ENCODE measurements at places on chromosomes 4 and X.

DNA sequence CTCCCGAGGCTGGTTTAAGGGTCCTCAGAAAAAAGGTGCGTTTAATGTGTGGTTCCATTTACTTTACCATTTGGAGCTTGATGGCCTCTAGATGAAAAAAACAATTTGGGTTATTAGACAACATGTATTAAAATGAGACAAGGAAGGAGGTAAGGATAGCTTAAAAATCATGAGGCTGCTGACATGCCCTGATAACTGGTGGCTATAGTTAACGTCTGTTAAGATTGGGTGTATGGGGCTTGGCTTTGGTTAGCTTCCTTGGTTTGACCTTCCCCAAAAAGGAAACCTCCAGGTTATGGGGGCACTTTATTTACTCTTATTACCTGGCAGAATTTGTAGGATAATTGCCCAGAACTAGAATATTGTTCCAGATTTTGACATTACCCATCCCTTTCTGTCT, 51.5 kb downstream of the HMGB2 start:
- no peak for DNase-seq

DNA sequence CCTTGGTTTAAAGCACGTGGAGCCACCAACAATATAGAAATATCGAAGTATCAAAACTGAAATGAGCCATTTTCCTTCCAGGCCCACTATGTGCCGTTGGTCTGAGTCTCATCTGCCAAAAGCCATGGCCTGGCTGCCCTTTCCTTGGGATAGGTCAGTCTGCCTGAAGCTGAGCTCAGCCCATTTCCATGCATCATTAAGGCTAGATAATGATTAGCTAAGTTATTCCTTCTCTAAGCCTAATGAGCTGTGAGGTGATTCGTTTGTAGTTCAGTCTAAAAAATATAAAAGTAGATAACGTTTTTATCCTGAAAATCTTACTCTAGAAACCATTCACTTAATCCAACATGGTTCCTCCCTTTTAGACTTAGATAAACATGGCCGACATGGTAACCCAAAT, 936.2 kb upstream of the LCORL start:
- DNase-seq = no peak

DNA sequence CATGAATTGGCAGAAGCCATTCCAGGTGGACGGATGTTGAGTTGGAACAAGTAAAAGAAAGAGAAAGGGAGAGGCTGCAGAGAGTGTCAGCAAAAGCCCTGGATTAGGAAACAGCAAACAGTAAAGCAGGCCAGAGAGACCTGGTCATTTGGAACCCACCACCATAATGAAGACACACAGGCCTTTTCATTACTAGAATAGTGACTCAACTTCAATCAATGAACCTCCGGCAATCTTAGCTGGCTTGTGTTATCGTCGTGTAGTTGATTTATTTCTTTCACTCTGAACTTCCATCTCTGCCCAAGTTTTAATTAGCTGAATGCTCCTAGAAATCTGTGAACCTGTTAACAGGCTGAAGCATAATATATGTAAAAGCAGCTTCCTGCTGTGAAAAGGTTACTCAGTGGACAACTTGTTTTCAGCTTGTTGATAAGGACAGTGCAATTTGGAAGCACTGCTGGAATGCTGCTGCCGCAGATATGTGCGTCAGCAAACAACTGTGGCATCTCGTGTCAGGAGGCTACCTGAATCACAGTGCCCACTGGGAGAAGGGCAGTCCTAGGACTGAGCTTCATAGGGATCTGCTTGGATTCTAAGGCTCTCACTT, 68.8 kb downstream of the SPANXN4 start:
- no peak for DNase-seq

- no peak for DNase-seq
Observed at GRCh38 chr4:147727476-147728028, 4.3 kb upstream of the ARHGAP10 start.

DNA sequence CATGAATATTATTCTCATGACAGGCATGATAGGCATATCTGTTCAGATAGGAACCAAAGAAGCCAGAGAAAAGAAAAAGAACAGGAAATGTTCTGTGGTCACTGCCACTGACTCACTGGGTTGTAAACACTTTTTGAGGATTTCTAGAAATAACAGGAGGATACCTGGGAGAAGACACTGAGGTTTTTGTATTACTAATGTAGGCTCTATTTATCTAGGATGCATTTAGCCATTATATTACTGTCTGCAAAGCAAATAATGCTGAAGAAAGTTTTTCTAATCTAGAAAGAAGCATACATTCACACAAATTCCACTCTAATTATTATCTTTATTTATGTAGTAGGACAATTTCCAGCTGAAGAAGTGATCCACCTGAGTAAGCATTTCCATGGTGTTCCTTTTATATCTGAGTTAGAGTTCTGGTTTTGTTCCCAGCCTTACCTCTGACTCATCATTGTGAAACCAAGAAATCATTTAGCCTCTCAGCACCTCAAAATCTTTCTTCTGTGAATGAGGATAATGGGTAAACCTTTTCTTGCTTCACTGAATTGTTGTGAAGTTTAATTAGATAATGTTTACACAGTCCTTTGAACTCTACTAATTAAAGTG, 40.2 kb upstream of the EPGN start:
- DNase-seq = peak; percentile 66

DNA sequence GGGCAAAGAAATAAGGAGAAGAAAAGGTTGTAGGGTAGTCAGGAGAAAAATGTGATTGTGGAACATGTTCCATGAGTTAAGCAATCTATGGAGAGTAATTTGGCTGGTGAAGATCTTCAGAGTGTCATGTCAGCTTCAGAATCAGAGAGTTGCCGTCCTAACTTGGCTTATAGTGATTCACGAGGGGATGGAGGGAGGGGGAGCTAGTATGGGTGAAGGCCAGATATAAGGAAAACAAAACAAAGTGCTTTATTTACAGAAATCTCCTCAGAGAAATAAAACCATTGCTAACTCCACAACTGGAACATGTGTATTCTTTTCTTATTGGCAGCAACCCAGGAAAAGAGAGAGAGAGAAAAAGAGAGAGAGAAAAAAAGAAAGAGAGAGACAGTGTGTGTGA, 256.5 kb upstream of the NRK start:
- DNase-seq = no peak

GRCh38 chr4:30460818-30461217, 259.4 kb upstream of the PCDH7 start:
- DNase-seq = no peak

DNA sequence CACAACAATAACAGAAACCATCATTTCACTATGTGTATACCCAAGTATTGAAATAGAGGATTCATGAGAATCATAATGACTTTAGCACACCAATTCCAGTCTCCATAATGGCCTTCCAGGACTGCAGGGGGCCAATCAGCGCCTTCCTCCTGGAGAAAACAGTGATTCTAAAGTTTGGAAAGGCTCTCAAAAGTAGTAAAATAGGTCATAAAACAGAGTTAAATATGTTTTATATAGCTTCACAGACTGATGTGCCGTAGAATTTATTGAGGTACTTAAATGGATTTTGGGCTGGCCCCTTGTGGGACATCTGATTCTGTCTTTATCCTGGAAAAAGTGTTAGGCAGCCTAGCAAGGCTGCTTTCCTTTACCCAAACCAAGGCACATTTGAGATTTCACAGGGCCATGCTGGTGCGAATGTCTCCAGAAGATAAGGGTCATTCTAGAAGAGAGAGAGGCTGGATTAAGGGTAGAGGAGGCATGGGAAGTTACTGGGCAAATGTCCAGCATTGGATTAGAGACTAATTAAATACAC, 543.9 kb downstream of the GALNTL6 start:
- DNase-seq = no peak

- DNase-seq = no peak
Observed at GRCh38 chr4:174531486-174531885, 9.2 kb upstream of the HPGD start.

GRCh38 chr4:105471566-105472176, 2.2 kb downstream of the PPA2 start:
- DNase-seq = peak; percentile 10

DNA sequence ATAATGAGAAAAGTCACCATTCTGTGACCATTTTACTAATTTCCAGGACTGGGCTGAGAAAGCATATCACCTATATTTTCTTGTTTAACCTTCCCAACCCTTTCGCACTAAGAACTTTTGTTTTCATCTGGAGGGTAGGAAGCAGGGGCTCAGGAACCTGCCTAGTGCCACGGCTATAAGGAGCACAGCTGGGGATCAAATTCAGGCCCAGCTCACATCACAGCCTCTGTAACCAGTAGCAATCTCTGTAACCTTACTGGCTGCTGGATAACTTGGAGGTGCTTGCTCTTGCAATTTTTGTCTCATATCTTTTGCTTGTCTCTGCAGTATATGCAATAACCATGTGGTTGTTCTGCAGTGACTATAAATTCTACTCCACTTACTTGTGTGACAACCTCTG, 76.7 kb upstream of the PLAC1 start:
- DNase-seq = no peak

GRCh38 chr4:102308032-102308799, 37.1 kb downstream of the SLC39A8 start:
- DNase-seq = no peak

- DNase-seq = no peak
Observed at GRCh38 chr4:186228514-186228894, 1.2 kb downstream of the KLKB1 start.

DNA sequence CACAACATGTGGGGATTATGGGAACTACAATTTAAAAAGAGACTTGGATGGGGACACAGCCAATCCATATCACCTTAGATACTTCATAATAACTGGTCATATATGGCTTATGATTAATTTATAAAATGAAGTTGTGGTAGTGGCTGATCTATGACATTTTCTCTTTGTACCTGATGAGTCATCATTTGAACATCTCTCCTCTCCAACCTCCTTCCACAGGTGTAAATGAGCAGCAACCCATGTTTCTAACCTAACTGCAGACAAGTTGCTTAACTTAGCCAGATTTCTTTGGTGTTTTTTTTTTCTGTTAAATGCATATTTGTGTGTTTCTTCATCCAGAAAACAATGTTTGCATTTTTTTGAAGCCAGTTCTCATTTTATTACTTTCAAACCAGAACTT, 42.6 kb downstream of the SPANXA2 start:
- DNase-seq = no peak

DNA sequence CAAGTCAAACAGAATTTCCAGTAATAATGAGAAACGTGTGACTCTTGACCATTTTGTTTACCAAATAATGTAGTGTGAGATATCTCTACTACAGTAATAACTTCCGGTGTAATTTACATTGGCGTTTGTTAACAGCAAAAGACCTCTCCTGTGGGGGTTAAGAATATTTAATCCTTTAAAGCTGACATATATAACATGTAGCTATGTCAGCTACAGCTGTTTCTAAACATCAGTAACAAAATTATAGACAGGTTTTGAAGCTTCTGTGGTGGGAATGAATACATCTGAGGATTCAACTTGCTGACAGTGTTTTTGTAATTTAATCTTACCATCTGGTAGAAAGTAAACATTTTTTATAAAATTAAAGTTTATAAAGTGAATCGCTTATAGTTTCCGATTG, 73.6 kb upstream of the TENM3 start:
- DNase-seq = no peak

GRCh38 chr4:10171055-10171454, 54.5 kb upstream of the WDR1 start:
- DNase-seq = no peak
